ENCODE measurements at places on chromosomes 12 and 14.

DNA sequence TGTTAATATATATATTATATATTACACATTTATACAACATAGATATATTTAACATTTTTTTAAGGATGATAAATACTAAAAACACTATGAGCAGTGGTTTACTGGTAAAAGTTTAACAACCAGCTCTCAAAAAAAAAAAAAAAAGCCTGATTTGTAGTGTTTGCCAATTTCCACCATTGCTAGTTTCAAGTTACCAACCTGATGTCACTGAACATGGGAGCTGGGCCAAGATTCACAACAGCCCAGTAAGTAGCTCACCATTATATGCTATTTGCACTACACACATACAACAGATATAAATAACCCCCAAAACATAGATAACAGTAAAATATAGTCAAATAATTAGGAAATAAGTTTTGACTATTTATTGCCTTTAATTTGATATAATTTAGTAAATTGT lies 28.9 kb upstream of the TMX1 start:
- no peak for DNase-seq
- no peaks in the 10 kb centered on the region for H3K4me1 ChIP-seq
- H3K4me3 ChIP-seq, result no peak overlapping the region
- no peaks in the 10 kb centered on the region for H3K27me3 ChIP-seq

- H3K4me3 ChIP-seq, result peak overlapping the region; percentile 34
- H3K4me1 ChIP-seq, result peaks cover 18% of the 10 kb centered on the region
- peak overlapping the region; percentile 76 for H3K27ac ChIP-seq
- DNase-seq, result no peak
- H3K36me3 ChIP-seq, result no peaks in the 10 kb centered on the region
- no peaks in the 10 kb centered on the region for H3K27me3 ChIP-seq
These were observed 24.5 kb downstream of the GPRC5D start for GRCh38 chr12:12927211-12928079.

DNA sequence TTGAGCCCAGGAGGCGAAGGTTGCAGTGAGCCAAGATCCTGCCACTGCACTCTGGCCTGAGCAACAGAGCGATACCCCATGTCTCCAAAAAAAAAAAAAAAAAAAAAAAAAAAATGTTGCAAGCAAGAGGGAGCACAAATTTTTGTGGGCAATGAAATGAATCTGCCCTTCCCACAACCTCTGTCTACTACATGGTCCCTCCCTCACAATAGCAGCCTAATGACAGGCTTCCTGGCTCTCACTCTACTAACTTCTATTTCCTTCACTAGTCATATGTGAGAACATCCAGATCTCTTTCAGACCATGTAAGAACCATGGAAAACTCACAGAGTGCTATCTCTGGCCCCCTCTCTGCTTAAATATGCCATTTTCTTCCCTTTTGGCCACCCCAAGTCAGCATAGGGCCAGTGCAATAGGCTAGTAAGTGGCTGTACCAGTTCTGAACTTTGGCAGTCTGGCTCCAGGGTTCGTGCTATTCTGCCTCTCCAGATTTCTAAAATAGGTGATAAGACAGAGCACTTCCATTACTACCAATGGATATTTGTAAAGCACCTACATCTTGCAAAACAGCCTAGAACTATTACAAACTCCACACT lies 7.1 kb downstream of the OSBPL8 start:
- no peak overlapping the region for H3K27ac ChIP-seq
- H3K4me3 ChIP-seq, result no peak overlapping the region
- H3K4me1 ChIP-seq, result peaks cover 26% of the 10 kb centered on the region
- H3K36me3 ChIP-seq, result no peaks in the 10 kb centered on the region
- H3K27me3 ChIP-seq, result no peaks in the 10 kb centered on the region
- DNase-seq, result no peak

- DNase-seq, result no peak
- H3K4me1 ChIP-seq, result no peaks in the 10 kb centered on the region
- H3K27ac ChIP-seq, result no peak overlapping the region
- H3K27me3 ChIP-seq, result no peaks in the 10 kb centered on the region
These were observed 61.9 kb upstream of the MAX start for GRCh38 chr14:65164068-65164824.

DNA sequence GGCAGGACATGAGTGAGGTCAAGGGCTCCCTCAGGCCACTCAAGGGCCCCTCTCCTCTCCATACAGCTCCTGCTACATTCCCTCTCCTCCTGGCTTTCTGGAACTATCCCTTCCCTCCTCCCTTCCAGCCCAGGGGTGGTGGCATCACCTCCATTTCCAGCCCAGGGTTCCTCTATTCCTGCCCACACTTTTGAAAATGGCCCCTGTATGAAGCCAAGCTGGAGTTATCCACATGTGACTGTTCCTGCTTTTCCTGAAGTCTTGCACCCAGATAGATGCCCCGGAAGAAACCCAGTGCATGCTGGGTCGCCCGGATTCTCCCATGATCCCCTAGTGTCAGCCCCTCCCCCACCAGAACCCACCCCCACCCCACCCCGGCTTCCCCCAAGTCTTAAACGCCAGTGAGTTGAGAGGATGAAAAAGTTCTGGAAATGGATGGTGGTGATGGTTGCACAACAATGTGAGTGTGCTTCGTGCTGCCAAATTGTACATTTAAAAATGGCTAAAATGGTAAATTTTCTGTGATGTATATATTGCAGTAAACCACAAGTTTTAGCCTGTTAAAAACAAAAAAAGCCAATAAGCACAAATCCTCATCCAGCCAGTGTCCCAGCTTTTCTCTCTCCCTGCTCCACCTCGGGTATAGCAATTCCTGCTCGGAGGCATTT lies 136.9 kb downstream of the SCARB1 start:
- no peak overlapping the region for H3K4me3 ChIP-seq
- no peak for DNase-seq
- peaks cover 34% of the 10 kb centered on the region for H3K4me1 ChIP-seq
- no peaks in the 10 kb centered on the region for H3K27me3 ChIP-seq
- H3K27ac ChIP-seq, result peak overlapping the region; percentile 21

GRCh38 chr12:11668611-11669010 lies 19.1 kb downstream of the ETV6 start:
- peaks cover 5% of the 10 kb centered on the region for H3K4me1 ChIP-seq
- no peaks in the 10 kb centered on the region for H3K27me3 ChIP-seq
- no peak overlapping the region for H3K27ac ChIP-seq
- no peak for DNase-seq
- no peak overlapping the region for H3K4me3 ChIP-seq

DNA sequence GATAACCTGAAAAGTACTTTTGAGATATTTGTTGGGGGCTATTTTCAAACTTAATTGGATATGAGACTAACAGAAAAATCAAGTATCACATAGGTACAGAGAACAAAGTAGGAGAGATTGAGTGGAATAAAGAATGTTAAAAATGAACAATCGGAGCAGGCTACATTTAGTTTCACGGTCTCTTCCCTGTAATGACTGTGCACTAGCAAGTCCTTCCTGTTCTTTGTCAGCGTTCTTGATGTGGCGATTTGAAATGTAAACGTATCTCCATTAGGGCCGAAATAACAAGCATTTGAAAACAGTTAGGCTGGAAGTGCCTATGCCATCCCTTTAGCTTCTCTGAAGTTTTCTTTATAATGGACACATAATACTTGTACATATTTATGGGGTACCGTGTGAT lies 31.0 kb downstream of the SLC25A29 start:
- peaks cover 47% of the 10 kb centered on the region for H3K4me1 ChIP-seq
- no peak overlapping the region for H3K4me3 ChIP-seq
- no peak for DNase-seq
- H3K27ac ChIP-seq, result no peak overlapping the region

- H3K4me3 ChIP-seq, result no peak overlapping the region
- no peaks in the 10 kb centered on the region for H3K27me3 ChIP-seq
- no peaks in the 10 kb centered on the region for H3K4me1 ChIP-seq
- DNase-seq, result no peak
These were observed 283.7 kb upstream of the RTL1 start for GRCh38 chr14:101186992-101187815.

- no peaks in the 10 kb centered on the region for H3K27me3 ChIP-seq
- no peak overlapping the region for H3K4me3 ChIP-seq
- no peak overlapping the region for H3K27ac ChIP-seq
- no peaks in the 10 kb centered on the region for H3K4me1 ChIP-seq
- no peak for DNase-seq
These were observed 167.6 kb downstream of the NAV3 start for GRCh38 chr12:77998236-77998786.

- H3K4me1 ChIP-seq, result peaks cover 12% of the 10 kb centered on the region
- no peak overlapping the region for H3K27ac ChIP-seq
- no peak for DNase-seq
- no peak overlapping the region for H3K4me3 ChIP-seq
- no peaks in the 10 kb centered on the region for H3K36me3 ChIP-seq
These were observed 50.1 kb downstream of the CD9 start for GRCh38 chr12:6250343-6250742.

GRCh38 chr12:53036802-53037201 lies 13.1 kb upstream of the TNS2 start:
- no peak overlapping the region for H3K27ac ChIP-seq
- H3K27me3 ChIP-seq, result no peaks in the 10 kb centered on the region
- no peak overlapping the region for H3K4me3 ChIP-seq
- DNase-seq, result no peak
- H3K4me1 ChIP-seq, result peaks cover 14% of the 10 kb centered on the region

- H3K4me3 ChIP-seq, result no peak overlapping the region
- H3K27ac ChIP-seq, result no peak overlapping the region
- no peaks in the 10 kb centered on the region for H3K4me1 ChIP-seq
These were observed 34.5 kb upstream of the CDK2AP1 start for GRCh38 chr12:123306200-123306599.

- no peak for DNase-seq
- H3K4me1 ChIP-seq, result no peaks in the 10 kb centered on the region
- H3K4me3 ChIP-seq, result no peak overlapping the region
- H3K27me3 ChIP-seq, result no peaks in the 10 kb centered on the region
These were observed 48.4 kb downstream of the ZNF641 start for GRCh38 chr12:48302161-48302911.
